MG63 (cell line): ENCODE measurements at places on chromosomes 6 and 20. TPM values are rescaled to one million over a fixed set of nuclear protein-coding genes. Genes with fewer than 3 reads are reported as not detected.

GRCh38 chr20:1949347-1950100 is 44.3 kb downstream of the PDYN start:
- DNase-seq, result no peak

DNA sequence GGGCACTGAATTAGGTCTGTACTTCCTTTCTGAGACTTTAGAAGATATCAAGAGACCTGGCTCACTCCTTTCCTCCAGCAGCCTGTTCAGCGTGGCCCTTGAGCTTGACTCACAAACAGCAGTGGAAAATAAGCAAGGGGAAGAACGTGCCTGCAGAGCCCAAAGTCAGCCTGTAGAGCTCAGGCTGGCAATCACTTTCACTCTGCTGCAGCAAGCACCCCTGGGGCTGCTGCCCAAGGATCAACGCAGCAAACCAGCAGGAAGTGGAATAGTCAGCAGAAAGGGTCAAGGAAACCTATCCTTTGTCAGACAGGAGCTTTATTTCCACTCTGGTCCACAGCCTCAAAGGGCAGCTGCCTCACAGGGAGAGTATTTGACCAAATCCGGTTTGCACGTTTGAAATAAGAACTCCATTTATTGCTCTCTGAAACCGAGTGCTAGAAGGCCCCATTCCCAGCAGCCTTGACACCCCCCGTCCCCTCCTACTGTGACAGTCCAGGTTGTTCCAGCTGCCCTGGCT is 77.4 kb downstream of the PRDM1 start:
- peak; percentile 88 for DNase-seq

DNA sequence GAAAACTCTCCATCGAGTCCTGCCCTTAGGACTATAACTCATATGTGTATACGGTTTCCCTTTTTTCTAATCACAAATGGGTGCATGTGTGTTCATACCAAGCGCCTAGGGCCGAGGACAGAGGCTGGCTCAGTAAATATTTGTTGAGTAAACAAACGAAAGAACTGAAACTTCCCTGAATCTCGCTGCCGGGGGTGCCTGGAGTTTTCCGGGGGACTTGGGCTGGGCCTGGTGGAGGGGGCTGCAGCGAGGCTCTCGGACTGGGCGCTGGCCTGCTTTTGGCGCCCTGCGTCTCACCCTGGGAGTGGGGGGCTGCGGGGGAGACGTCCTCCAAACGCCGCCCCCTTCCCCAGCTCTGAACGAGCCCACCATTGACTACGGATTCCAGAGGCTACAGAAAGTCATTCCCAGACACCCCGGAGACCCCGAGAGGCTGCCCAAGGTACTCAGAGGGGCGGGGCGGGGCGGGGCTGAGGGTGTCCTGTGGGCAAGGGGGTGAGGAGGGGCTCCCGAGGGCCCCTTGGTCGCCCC is 49.0 kb downstream of the CPXM1 start:
- DNase-seq, result no peak

- no peak for DNase-seq
Measured at GRCh38 chr6:158831571-158831970, 12.4 kb upstream of the EZR start.

GRCh38 chr20:4560667-4561066 is 161.0 kb upstream of the PRND start:
- DNase-seq, result no peak

Gene SIRPB1
- total RNA-seq, result not detected in 2 replicates

Gene ABHD16B
- total RNA-seq, result not detected in 2 replicates
